Heart right ventricle (tissue), 16 donors: ENCODE measurements at places on chromosomes 4 and X.

- DNase-seq = no peak
These were observed 34.9 kb upstream of the CITED1 start for GRCh38 chrX:72340626-72341025.

- no peak for DNase-seq
These were observed 112.8 kb upstream of the PSAPL1 start for GRCh38 chr4:7547368-7548040.

DNA sequence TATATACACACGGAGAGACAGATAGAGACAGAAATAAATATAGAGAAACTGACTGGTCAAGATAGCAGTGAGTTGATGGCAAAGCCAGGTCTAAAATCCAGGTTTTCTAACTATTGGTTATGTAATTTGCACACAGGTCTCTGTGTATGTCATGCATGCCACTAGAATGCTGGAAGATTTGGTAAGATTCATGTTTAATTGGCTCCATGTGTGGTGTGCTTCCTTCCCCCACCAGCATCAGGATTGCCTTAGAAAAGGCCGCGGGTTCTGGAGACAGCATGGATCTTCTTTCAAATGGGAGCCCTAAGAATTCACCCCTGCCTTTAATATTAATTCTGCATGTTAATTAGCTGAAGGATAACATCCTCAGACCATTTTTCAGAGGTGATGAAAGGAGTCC is 31.3 kb downstream of the HAND2 start:
- no peak for DNase-seq

DNA sequence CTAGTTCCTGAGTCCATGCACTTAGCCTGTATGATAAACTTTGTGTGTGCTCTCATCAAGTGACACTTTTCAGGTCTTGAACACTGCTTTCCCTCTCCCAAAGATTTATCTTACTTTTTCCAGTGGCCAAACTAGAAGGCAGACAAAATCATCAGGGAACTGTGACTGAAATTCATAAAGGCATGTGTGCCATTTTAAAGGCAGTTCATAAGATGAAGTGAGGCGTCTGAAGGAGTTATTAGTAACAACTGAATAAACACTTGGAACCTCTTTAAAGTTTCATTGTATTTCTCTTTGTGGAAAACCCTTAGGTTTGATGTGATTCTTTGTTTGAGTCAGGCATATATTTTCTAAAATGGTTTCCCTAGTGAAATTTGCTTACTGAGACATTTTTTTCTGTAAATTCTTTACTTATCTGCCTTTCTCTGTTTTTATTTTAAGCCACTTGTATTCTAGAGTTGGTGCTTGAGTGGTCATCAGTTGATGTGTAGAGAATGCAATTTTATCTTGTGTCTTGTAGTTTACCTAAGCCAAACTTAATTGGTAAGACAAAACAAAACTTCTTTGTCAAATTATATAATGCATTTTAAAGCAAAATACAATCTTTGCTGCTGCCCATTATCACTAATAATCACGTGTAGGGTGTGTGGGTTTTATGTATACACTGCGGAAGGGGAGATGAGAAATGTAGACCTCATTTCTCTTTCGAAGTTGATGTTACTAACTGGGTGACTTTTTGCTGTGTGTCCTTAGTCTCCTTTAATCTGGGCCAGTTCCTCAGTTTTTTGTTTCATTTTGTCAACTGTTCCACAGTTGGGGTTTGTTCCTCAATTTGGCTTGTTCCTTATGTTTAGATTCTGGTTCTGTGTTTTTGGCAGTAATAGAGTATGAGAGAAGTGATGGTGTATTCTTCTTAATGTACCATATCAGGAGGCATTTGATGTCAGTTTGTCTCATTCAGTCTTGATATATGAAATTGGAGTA is 56.8 kb downstream of the RBPJ start:
- DNase-seq = no peak

- DNase-seq = no peak
These were observed 1329.2 kb upstream of the PCDH7 start for GRCh38 chr4:29390921-29391320.

GRCh38 chrX:53580742-53581504 is 105.6 kb downstream of the HUWE1 start:
- DNase-seq = peak; percentile 13

GRCh38 chr4:152690706-152691651 is 11.2 kb upstream of the TMEM154 start:
- no peak for DNase-seq

DNA sequence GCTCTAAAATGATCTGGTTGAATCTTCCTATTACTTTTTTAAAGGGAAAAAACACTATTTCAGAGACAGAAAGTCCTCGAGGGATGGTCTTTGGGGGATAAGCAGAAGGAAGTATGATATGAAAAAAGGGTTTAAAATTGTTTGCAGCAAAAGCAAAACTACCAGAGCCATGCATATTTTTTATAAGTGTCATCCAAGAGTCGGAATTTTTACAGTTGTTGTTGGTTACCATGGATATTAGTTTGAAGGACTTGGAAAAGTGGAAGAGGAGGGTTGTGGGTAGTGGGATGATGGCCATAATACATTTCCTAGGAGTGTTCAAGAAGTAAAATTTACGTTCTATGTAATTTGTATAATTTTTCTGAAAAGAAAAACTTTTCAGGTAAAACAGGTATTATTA is 134.4 kb downstream of the PCDH7 start:
- no peak for DNase-seq

- no peak for DNase-seq
These were observed 111.6 kb downstream of the AFF2 start for GRCh38 chrX:148611993-148612392.

- DNase-seq = no peak
These were observed 17.5 kb downstream of the RBMX2 start for GRCh38 chrX:130419263-130419662.
